Mesenchymal stem cell (in vitro differentiated cells and primary cell): ENCODE measurements at places on chromosomes 4 and X.

DNA sequence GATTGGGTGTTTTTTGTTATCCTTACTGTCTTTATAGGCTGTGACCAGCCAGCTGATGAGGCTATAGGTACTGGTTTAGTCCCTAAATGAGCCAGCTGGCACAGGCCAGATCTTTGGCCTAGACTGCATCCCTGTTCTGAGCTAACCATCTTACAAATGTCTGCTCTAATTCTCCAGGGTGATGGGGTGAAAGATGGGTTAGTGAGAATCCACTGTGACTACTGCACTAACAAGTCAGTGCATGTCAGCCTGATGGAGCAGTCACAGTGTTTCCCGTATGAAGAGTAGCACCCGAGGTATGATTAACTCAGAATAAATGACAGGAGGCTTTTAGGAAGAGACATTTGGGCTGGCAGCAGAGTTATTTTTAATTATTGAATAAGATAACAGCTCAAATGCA lies 181.0 kb downstream of the DCTD start:
- no peak overlapping the region for H3K4me3 ChIP-seq
- no peaks in the 10 kb centered on the region for H3K27me3 ChIP-seq
- H3K4me1 ChIP-seq, result no peaks in the 10 kb centered on the region
- DNase-seq, result no peak

- H3K27me3 ChIP-seq, result no peaks in the 10 kb centered on the region
- no peaks in the 10 kb centered on the region for H3K36me3 ChIP-seq
Observed at GRCh38 chr4:130210864-130211263, 1114.9 kb downstream of the C4orf33 start.

DNA sequence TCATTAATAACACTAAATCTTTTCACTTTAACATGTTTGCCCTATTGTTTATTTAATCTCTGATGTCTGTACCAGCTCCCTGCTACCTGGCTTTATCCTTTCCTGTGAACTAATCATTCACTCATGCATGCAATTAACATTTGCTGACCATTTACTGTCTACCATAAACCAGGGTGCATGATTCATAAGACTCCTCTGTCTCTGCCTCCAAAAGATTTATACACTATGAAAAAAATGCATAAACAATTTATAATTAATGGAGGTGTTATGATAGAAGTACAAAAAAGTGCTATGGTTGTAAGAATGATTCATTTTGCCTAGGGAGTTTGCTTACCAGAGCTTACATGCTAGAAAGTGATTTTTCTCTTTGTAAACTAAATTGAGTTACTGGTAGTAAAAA lies 24.5 kb upstream of the CPEB2 start:
- no peaks in the 10 kb centered on the region for H3K27me3 ChIP-seq
- no peak overlapping the region for H3K27ac ChIP-seq
- H3K4me1 ChIP-seq, result no peaks in the 10 kb centered on the region
- H3K4me3 ChIP-seq, result no peak overlapping the region
- no peak for DNase-seq

- H3K27me3 ChIP-seq, result no peaks in the 10 kb centered on the region
- peaks cover 12% of the 10 kb centered on the region for H3K36me3 ChIP-seq
- no peak overlapping the region for H3K4me3 ChIP-seq
Observed at GRCh38 chr4:51878431-51878830, 35.5 kb downstream of the DCUN1D4 start.

- H3K27ac ChIP-seq, result no peak overlapping the region
- H3K27me3 ChIP-seq, result no peaks in the 10 kb centered on the region
- H3K4me3 ChIP-seq, result no peak overlapping the region
- H3K4me1 ChIP-seq, result peaks cover 2% of the 10 kb centered on the region
- peak; percentile 41 for DNase-seq
- H3K36me3 ChIP-seq, result no peaks in the 10 kb centered on the region
Observed at GRCh38 chr4:48180234-48180633, 46.2 kb upstream of the TXK start.
